ENCODE measurements at places on chromosomes 13 and 19.
A peak's percentile ranks its signal among the peaks of the same experiment; 100 is the strongest.

DNA sequence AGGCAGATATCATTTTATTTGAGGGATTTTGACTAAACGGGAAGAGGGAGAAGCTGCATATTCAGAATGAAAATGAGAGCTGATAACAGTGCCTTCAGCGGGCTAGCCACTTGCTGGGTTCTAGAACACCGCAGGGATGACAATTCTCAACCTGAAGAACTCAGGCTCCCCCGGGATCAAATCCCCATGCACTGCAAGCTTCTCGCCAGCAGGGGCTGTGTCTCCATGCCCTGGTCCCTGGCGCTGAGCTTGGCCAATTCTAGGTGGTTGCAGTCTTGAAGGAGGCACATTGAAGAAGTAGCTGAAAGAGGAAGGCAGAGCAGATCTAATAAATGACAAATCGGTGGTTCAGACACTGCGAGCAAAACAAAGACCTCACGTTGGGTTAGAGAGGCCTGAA is 128.7 kb downstream of the UQCRFS1 start:
- no peak for DNase-seq

DNA sequence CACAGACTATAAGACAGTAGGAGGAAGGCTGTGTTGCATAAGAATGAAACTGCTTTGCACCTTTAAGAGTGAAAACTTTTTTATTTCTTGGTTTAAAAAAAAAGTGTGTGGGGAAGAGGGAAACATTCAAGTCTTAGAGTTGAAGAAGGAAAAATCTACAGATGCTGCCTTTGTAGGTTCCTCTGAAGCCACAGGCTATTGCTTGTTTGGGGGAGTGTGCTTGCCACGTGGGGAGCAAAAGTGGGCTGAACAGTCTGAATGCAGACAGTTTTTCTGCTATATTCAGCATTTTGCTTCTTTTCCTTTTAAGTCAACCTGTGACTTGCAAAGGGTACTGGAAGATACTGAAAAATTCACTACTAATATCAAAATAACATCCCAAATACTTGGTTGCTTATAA is 36.9 kb downstream of the EFNB2 start:
- DNase-seq, result no peak

GRCh38 chr13:102550507-102550906 is 46.3 kb upstream of the TPP2 start:
- no peak for DNase-seq

DNA sequence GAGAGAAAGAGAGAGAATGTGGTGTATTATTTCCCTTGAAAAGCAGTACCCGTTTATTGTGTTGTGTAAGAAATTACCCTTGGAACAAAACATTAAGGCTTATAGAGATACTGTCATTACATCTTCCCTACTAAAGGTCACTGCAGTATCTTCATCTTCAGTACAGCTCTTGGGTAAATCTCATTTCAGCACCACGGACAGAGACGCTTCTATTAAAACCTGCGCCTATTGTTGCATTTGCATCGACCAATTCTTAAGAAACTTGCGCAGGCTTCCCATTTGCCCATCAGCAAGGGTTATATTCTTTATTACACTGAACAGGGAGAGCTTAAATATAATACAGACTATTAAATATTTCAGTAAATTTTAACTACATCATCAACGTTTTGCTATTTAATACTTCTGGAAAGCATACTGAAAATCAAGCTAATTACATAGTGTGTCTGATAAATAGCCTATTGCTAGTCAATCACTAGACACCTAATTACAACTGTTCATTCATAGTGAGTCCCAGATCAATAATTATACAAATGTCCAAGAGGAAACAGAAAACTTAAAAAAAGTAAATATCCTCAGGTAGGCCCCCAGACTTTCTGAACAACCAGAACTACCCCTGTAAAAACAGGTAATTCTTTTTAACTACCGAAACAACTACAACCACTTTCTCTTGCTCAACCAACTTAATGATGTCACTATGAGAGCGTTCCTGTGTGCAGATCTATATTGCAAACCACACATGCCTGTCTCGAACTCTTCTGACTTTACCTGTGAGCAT is 350.6 kb downstream of the LIG4 start:
- DNase-seq, result no peak

GRCh38 chr13:50334115-50334778 is 319.0 kb downstream of the KCNRG start:
- no peak for DNase-seq

DNA sequence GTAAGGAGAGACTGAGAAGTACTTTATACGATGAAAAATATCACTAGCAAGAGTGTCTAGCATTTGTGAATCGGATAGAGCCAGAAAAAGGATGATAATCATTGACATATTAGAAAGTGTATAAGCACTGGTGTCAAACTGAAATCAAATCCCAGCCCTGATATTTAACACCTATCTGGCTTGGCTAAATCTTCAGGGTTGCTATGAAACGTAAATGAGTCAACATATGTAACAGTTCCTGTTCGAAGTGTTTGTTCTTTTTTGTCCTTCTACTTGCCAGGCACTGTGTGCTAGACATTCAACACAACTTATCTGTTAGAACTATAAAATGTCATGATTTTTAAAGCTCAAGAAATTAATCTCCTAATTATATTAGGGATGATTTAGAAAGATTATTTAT is 40.8 kb downstream of the SERPINE3 start:
- DNase-seq, result peak; percentile 25

- DNase-seq, result peak; percentile 44
Observed at GRCh38 chr19:38862321-38863059, 12.7 kb upstream of the HNRNPL start.

GRCh38 chr19:47389150-47389556 is 30.2 kb downstream of the MEIS3 start:
- no peak for DNase-seq

DNA sequence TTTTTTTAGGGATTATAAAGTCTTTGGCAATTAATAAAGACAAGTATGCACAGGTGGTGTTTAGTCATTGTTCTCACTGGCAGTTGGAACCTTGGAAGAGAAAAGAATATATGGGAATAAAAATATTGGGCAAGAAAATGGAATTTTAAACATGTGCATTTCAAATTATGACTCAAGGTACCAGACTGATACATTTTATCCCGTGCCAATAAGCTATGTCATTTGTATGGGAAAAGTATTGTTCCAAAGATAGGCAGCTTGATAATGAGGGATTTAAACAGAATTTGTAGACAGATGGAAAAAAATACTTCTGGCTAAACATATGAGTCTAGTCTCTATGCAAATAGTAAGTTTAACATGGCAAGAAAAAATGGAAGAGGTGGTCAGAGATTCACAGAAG is 169.5 kb upstream of the UFM1 start:
- DNase-seq, result no peak

DNA sequence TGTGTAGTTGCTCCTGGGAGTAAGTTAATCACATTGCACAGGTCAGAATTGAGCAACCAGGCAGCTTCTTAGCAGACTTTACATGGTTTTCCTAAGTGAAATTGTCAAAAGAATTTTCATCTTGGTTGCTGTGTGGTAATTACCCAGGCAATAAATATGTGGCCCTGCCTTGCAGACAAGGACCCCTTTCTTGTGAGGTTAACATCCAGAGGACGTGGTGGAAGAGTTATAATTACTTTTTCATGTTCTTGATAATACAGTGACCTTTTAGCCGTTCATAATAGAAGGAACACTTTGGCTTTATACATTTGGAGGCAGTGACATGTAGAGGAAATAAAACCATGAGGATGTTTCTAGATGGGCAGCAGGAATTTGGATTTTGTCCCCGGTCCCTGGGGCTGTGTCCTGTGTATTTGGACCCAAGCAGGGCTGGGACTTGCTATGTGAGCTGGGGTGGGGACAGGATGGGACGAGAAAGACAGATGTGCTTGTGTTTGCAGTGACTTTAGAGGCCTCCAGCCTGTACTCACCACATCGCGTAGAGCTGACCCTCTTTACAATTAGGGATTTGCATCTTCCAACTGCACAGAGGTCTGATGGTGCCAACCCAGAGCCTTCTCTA is 156.2 kb downstream of the STK24 start:
- no peak for DNase-seq

DNA sequence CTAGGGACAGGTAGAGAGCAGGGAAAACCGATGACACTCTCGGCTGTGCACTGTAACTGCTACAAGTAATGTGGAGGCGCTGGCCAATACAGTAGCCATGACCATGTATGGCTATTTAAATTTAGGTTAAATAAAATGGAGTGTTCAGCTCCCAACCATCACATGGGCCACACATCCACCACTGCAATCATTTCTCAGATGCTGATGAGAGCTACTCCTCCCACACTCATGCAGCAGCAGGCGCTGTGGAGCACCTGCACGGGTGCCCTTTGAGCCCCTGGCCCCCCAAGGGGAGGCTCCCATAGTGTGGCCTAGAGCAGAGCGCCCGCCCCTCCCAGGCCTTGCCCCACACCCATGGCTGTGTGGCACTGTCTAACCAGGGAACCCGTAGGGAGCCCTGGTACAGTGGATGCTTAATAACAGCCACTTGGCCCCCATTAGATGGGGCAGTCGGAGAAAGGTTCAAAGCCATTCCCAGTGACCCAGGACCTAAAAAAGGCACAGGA is 6.0 kb downstream of the ACP4 start:
- no peak for DNase-seq

DNA sequence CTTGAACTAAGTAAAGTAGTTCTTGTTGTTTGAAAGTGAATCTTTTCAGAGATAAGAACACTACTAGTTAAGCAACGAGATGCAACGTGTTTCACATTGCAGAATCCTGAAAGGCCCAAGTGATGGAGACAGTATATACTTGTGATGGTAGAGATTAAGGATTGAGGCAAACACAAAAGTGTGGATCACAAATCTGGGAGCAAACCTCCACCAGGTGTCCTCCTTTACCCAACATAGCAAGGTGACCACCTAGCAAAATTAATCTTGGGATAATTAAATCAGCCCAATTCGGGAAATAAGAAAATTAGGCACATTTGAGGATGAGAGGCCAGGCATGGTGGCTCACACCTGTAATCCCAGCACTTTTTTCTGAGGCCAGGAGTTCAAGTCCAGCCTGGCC is 563.9 kb downstream of the DACH1 start:
- no peak for DNase-seq

- DNase-seq, result peak; percentile 93
Observed at GRCh38 chr19:4182084-4182810, at the start of the genes ANKRD24 and SIRT6. ANKRD24 (plus strand) TSS chr19:4182689; CDS start chr19:4186426, 3,737 bp downstream. SIRT6 (minus strand) TSS chr19:4182563; CDS start chr19:4182539, 24 bp downstream.

GRCh38 chr19:46860846-46861690 is at the start of gene ARHGAP35:
ARHGAP35 (plus strand) TSS chr19:46860997; CDS start chr19:46918676, 57,679 bp downstream.
- peak; percentile 66 for DNase-seq

DNA sequence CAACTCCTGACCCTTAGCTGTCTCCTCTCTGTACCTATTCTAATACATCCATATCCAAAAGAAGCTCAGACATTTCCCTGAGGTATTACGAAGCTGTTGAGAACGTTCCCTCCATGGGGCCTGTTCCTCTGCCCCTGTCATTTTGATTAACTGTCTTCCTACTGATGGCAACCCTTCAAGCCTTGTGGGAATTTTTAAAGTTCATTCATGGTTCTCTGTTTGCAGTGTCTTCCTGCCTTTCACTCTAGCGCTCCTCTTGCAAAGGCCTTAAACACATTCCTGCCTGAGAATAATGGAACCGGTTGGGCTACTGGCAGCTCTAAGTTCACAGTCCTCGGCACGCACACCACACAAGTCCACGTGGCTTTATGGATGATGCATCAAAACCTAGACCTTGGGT is 66.1 kb downstream of the LHFPL6 start:
- DNase-seq, result no peak

DNA sequence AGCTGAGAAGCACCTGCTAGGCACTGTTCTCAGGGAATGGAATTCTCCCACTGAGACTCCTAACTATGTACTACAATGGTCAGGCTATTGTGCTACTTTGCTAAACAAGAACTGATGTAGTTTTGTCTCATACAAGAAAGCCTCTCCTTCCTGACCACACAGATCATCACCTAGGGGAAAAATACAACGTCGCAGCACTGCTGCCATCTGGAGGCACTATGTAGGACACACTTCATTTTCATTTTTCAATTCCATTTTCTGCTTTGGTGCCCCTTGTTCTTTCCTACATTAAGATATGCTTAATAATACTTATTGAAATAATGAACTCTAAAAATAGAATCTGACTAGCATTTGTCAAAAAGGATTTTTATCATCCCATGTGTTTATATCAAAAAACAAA is 21.1 kb downstream of the PROSER1 start:
- no peak for DNase-seq

DNA sequence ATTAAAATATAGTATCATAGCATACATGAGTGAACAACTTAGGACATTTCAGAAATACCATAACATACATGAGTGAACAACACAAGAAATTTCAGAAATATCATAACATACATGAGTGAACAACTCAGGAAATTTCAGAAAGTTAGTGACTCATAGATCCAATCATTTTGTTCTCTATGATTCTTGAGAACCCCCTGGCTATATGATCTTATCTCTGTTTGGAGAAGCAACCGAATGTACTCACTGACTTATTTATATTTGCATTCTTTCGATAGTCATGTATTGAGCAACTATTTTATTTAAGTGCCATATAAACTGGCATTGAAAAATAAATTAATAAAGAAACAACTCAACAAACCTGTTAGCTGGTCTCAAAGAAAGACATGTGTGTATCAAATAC is 251.1 kb downstream of the EFNB2 start:
- DNase-seq, result no peak

- DNase-seq, result no peak
Observed at GRCh38 chr13:44309794-44310757, 63.5 kb upstream of the SERP2 start.

DNA sequence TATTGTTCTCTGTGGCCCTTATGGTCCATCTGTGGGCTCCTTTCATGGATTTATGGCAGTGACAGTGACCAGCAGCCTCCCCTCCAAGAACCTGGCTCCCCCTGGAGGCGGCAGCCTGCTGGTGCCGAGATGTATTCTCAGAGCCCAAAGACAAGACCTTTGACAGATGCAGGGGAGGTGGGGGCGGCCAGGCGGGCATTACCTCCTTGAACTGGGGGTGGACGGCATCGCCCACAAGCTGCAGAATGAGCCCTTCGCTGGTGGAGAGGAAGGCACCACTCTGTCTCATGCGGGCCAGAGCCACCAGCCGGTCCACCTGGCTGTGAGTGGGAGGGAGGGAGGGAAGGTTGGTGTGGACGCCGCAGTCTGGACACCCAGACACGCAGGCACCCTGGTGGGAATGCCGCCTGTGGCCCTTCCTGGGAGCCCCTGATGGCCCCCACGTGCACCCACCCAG is 6.6 kb downstream of the ISOC2 start:
- no peak for DNase-seq

GRCh38 chr13:50909605-50910484 is at the start of gene RNASEH2B:
RNASEH2B (plus strand) TSS chr13:50909791; CDS start chr13:50910077, 286 bp downstream.
- DNase-seq, result peak; percentile 38

DNA sequence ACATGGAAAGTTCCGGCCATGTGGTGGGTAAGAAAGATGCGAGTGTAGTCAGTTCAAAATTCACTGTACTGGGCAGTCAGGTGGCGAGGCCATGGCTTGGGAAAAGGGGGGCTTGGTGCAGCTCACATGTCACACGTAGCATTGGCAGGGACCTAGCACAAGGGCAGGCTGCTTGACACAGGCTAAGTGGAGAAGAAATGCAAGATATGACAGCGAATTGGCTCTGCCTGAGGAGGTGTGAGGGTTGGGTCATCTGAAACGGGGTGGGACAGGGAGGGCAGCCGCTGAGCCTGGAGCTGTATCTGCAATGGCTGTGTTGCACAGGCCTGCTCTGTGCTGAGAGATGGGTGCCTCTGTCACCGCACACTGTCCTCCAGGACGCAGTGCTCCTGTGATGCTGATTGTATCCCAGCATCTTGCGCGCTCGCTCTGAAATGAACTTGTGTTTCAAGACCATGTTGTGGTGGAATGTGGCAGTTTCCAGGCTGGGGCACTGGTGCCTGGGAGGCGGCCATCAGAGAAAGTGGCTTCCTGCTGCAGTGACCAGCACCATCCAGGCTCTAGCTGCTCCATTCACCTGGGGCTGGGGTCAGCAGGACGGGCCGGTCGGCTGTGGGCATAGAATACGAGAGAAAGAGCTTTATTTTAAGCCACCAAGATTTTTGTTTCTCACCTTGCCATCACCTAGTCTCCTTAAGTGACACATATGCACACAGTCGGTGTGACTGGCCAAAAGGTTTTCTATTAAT is 70.3 kb downstream of the TEX29 start:
- DNase-seq, result no peak
